Chondrocyte (in vitro differentiated cells): ENCODE measurements at places on chromosomes 12 and 14.

DNA sequence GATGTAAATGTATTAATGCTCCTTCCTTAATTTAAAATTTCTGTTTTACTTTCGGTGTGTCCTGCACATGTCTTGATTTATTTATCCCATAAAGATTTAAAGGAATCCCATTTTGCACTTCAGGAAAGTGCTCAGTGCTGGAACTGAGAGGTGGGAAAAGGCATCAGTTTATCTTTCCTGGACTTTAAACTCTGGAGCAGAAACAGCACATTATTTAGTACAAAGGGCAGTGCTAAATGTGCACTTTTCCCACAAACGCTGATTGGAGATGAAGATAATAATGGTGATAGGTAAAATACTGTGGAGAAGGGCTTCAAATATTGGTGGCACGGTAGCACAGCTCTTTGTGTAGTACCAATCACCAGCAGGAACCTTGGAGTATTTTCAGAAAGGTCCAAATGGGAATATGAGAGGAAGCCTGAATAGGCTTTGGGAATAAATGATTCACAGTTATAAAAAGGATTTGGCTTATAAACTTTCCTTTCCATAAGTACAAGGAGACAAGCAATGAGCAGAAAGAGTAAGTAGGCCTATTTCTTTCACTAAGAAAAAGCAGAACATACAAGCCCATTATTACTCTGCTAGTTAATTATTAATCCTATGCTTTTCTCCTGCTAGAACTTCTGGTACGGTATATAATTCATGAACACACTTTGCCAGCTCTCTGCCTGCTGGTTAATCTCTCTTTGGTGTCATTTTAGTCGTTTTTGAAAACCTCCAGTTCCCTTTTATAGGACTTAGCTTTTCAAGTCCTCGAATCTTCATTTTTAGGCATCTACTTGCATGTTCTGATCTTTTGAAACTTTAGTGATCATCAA, 58.3 kb downstream of the SLC15A5 start:
- DNase-seq = no peak

DNA sequence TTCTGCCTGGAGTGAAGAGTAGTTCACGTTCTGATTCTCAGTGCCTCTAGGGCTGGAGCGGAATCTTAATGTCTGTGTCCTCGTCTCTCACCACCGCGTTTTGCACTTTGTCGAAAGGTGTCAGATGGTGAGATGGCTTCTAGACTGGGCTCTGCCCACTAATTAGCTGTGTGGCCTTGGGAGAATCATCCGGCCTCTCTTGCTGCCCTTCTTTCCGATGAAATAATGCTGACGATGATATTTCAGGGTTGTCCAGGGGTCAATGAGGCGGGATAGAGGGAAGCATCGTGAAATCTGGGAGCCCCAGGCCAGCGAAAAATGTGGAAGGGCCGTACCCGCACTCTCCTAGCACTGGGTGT, 811 bp upstream of the GALNT16 start:
- no peak for DNase-seq

GRCh38 chr14:105074601-105075053, 9.4 kb upstream of the GPR132 start:
- no peak for DNase-seq

- DNase-seq = no peak
These were observed 11.3 kb downstream of the ATP2B1 start for GRCh38 chr12:89697296-89697695.

DNA sequence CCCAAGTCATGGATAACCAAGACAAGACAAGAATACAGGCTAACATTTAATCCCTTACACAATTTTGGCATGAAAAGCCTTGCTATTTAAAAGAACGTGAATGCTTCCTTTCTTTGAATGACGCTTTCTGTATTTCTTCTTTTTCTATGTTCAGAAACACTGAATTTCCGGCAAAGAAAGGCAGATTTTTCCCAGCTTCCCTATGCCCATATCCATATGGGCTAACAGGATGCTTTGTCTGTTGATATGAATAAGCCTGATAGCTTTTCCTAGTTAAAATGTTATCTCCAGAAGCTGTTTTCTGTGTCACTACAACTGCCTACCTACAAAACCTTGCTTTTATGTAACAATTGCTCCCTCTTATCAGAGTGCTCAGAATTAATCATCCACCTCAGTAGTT, 38.3 kb upstream of the CACNA2D4 start:
- no peak for DNase-seq

DNA sequence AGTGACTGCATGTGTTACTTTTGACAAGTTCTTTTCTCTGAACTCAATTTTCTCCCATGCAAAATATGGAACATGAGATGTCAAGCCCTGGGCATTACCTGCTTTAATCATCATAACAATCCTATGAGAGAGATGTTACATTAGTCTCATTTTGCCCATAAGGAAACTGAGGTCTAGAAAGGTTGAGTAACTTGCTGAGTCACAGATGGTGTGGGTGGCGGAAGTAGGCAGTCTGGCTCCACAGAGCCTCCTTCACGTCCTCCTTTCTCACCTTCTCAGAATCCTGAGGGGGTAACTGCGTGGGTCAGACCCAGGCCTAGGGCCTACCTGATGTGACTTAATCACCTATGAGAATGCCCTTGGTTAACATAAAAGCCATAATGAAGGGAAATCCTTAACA, 50.7 kb downstream of the TMTC1 start:
- no peak for DNase-seq

- no peak for DNase-seq
These were observed 108.8 kb downstream of the RBM19 start for GRCh38 chr12:113857371-113857770.

GRCh38 chr12:121404734-121405133, 4.8 kb downstream of the RNF34 start:
- no peak for DNase-seq
